ENCODE measurements at places on chromosomes 6 and 20.

- DNase-seq: no peak
Observed at GRCh38 chr20:48102076-48102787, 317.0 kb upstream of the SULF2 start.

DNA sequence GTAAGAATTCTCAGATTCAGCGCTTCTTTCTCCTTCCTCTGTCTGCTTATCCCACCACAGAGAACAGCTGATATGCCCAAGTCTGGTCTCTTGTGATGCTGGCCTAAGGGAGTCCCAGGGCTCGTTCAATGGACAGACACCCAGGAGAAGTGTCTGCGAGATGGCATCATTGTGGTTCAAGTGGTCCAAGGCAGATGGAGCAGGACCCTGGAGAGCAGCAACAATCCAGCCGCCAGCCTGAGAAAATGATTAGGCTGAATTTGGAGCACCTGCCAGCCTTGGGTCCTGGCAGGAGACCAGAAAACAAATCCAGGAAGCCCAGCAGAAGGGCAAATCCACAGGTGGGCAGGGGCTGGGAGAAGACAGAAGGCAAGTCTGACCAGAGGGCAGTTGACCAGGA is 145.8 kb downstream of the PTPRT start:
- no peak for DNase-seq

GRCh38 chr6:132330759-132331158 is 70.5 kb downstream of the MOXD1 start:
- DNase-seq: no peak

DNA sequence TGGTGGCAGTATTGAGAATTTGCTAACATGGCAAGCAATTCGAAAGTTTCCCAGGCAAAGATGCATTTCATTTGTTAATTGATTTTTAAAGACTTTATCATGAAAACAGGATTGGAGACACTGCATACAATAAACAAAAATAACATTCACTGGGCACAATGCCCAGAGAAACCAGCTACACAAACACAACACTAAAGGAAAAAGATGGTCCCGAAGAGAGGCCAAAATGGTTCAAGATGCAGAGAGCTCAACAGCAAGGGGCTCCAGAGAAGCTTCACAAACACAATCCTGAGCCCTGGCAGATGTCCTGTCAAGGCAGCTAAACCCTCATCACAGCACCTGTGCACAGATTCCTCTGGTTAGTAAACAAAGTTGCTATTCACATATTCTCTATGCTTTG is 79.3 kb downstream of the INSM1 start:
- DNase-seq: no peak

DNA sequence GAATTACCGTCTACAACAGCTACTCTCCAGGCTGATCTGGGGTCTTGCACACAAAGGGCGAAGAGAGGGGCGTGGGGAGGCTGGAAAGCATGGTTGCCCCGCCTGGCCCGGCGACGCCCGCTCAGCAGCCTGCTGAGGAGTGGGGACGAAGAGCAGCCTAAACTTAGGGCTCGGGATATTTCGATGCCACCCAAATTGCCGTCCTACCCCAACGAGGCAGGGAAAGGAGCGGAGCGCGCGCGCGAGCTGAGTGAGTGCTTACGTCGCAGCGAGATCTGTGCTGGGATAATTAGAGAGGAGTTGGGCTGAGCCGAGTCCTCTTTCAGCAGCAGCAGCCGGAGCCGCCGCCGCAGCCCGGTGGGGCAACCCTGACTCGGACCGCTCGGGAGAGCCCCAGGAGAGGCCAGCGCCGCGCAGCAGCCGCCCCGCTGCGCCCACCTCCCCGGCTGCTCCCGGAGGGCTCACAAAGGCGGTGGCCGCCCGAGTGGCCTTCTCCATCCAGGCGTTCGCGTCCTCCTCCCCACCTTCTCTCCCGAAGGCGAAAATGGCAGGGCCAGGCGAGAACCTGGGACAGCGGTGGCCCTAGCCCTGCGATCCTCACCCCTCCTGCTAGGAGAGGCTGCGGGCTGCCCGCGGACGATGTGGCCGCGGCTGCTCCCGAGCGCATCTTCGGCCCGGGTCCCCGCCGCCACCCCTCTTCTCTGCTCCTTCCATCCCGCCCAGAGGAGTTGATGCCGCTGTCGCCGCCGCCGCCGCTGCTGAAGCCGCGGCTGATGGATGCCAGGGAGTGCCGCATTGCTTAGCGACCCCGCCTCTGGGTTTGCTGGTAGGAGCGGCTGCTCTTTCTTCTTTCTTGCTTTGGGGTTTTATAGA is at the start of gene CLVS2:
Gene CLVS2, plus strand, starts transcription at position 315 of the 873 bp plus-strand sequence. CDS start 1,543 bp downstream, outside the sequence.
- DNase-seq: no peak

DNA sequence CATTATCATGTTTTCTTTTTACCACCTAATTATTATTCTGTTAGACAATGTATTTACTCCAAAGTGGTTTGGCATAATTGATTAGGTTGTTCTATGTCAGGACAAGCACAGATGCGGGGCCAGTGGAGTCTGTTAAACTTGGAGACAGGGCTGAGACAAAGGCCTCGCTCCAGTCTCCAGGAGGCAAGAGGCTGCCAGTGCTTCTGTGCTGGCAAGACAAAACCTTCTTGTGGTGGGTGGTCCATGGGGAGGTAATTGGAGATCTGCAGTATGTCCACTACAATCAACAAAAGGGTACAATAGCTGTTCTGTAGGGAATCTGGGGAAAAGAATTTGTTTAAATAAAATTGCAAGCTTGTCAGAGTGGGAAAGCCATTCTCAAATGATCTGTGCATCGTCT is 677.2 kb upstream of the SLC35B3 start:
- DNase-seq: no peak

DNA sequence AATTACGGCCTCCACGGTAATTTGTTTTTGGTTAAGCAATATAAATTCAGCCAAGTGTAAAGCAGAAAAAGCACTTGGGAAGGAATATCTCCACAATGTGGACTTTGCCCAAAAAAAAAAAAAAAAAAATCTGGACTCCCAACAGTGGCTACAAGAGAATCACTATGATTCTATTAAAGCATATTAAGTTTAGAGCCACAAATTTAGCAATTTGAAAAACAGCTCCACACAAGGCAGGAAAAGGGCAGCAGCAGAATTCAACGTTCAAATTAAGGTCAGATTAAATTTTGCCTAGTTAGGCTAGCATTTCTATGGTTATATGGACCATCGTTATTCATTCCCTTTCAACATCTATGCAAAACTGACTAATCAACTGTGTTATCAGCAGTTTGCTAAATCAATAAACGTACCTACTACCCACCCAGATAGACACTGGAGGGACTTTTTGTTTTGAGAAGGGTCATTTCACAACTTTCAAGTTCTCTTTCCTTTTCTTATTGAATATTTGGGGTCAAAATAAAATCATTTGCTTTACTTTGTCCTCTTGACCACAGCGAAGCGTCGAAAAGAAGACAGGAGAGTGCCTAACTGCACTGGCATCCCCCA is 1.0 kb downstream of the MCM9 start:
- no peak for DNase-seq

GRCh38 chr6:20055916-20056315 is 156.4 kb downstream of the MBOAT1 start:
- no peak for DNase-seq

DNA sequence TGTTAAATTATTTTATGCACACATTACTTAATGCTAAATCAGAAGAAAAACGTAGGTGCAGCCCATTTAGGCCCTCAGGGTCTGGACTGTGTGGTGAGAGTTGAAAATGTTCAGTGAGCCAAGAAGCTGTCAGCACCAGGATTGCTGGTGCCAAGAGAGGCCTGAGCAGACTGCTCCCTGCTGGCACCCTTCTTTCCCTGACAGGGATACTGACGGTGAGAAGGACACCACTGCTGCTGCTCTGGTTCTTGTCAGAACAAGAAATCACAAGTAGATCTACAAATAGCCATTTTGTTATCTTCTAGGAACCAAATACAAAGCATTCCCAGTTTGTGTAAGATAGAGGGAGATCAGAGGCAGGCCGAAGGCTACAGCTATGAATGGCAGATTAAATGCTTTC is 48.7 kb upstream of the CRISP1 start:
- no peak for DNase-seq

GRCh38 chr20:52748285-52748932 is 223.7 kb upstream of the TSHZ2 start:
- DNase-seq: no peak

GRCh38 chr6:37230104-37230503 is 27.5 kb upstream of the TBC1D22B start:
- DNase-seq: no peak

DNA sequence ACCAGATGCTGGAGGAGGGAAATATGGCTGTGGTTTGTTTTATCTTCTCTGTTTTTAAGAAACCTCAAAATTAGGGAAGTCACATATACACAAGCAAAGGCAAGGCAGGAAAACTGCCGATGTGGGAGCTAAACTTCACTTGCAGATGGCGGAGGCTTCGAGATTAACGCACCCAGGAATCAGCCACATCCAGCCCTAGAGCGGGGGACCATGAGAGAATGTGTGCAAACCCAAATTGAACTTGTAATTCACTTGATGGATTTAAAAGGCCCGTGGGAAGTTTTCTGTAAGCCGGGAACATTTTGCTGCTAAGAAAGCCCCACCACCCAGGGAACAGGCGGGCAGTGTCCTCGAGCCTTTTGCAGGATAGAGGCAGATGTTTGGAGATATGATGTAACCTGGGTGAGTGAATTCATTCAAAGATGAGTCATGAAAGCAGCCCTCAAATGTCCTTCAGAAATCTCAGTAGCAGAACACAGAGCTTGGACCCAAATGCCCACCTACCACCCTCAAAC is 39.9 kb downstream of the PREX1 start:
- peak; percentile 70 for DNase-seq

- no peak for DNase-seq
Observed at GRCh38 chr6:99951016-99951805, 42.8 kb downstream of the MCHR2 start.

DNA sequence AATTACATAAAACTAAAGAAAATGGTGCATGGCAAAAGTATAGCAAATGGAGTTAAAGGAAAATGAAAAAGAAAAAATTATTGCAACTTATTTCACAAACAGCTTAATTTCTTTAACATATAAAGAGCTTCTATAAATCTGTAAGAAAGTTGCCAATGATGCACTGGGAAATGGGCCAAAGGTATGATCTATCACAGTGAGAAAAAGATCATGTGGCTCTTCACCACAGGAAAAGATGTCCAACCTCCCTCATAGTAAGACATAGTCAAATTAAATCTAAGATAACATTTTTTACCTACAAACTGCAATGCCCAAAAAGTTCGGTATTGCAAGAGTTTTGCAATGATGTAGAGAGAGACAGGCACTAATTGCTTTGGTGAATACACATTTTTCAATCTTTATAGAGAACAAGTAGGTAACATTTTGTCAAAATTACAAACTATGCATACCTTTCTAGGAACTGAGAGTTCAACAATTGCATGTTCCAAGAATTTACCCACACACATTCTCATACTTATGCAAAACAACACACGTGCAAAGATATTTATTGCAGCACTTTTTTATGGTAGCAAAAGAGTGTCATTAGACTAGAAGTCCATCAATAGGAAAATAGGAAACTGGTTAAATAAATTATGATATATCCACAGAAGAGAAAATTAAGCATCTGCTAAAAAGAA is 372.6 kb downstream of the QKI start:
- no peak for DNase-seq

- no peak for DNase-seq
Observed at GRCh38 chr20:59110607-59111006, 53.0 kb upstream of the ZNF831 start.

GRCh38 chr6:18561037-18561750 is 174.0 kb downstream of the RNF144B start:
- DNase-seq: no peak

GRCh38 chr20:17613328-17614175 is 43.7 kb downstream of the DSTN start:
- no peak for DNase-seq

- DNase-seq: no peak
Observed at GRCh38 chr6:113416170-113416569, 441.0 kb upstream of the MARCKS start.

- no peak for DNase-seq
Observed at GRCh38 chr6:39933669-39934130, 562 bp downstream of the MOCS1 start.

- peak; percentile 61 for DNase-seq
Observed at GRCh38 chr6:75526502-75527127, 33.0 kb upstream of the FILIP1 start.

DNA sequence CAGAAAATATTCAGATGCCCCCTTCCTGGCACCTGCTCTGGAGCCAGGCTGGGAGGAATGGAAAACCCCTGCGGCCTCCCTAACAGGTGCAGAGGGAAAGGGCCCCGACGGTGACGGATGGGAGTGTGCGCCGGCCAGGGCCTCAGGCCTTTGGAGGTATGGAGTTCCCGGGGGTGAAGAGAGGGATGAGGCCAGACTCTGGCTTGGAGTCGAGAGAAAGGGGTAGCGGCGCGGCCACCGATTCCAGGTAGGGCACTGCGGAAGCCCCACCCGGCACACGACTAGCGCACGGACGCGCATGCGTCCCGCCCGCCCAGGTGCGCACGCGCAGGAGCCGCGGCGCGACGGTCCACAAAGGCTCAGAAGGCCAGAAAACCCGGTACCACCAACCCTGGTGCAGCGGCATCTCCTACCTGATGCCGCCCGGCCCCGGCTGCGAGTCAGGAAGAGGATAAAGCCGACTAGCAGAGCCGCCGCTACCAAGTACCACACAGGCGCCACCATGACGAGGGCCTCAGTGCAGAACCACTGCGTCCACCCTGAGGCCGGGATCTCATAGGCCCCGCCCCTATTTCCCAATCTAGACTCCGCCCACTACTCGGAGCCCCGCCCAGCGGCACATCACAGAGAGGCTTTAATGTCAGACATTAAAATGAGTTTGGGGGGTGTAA is at the start of gene DDRGK1:
Gene DDRGK1, minus strand, starts transcription at position 559 of the 671 bp plus-strand sequence. Its CDS starts 55 bp downstream, at position 504.
- DNase-seq: peak; percentile 90

DNA sequence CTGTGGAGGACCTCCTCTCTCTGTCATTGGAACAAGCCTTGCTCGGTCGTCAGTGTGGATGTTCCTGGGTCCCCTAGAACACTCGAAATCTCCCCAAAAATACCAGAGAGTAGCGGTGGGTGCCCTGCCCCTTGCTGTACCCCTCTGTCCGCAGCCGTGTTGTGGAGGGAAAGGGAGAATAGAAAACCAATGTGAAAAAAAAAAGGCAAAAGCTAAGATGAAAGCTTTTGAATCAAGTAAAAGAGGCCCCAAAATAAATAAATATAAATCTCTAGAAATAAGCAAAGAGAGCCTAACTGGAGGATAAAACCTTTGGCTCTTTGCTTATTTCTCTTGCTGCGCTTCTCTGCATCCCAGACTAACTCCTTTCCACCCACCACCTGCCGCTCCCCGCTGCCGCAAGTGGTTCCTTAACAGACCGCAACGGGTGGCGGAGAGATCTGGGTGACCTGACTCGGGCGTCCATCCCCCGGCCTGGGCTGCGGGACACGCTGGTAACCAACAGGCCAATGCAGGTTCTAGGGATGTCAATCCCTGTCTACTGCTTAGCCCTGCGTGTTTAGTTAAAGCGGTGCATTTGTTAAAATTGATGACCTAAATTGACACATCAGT is 110.0 kb downstream of the GPX5 start:
- no peak for DNase-seq

GRCh38 chr6:34205466-34205865 is 31.2 kb upstream of the HMGA1 start:
- no peak for DNase-seq

Measured in erythroblast (primary cell).